ENCODE measurements at places on chromosomes 16 and 17. TPM values are rescaled to one million over a fixed set of nuclear protein-coding genes. Genes with fewer than 3 reads are reported as not detected.

- no peak for DNase-seq
Measured at GRCh38 chr17:83152745-83153611, 73.6 kb downstream of the METRNL start.

GRCh38 chr17:30210901-30211300, 24.6 kb downstream of the SLC6A4 start:
- no peak for DNase-seq

The OTOA gene
- 0.04 TPM for polyA plus RNA-seq

The TBC1D3D gene
- 2.0 TPM for polyA plus RNA-seq

- no peak for DNase-seq
Measured at GRCh38 chr17:79388556-79389295, 222.1 kb downstream of the RBFOX3 start.

- no peak for DNase-seq
Measured at GRCh38 chr16:88366032-88366703, 16.6 kb upstream of the ZNF469 start.

The HOXB8 gene
- polyA plus RNA-seq = not detected

- no peak for DNase-seq
Measured at GRCh38 chr16:50451951-50452508, 83.2 kb upstream of the BRD7 start.

The ZNF267 gene
- polyA plus RNA-seq = 3.5 TPM

The CLEC10A gene
- not detected for polyA plus RNA-seq

DNA sequence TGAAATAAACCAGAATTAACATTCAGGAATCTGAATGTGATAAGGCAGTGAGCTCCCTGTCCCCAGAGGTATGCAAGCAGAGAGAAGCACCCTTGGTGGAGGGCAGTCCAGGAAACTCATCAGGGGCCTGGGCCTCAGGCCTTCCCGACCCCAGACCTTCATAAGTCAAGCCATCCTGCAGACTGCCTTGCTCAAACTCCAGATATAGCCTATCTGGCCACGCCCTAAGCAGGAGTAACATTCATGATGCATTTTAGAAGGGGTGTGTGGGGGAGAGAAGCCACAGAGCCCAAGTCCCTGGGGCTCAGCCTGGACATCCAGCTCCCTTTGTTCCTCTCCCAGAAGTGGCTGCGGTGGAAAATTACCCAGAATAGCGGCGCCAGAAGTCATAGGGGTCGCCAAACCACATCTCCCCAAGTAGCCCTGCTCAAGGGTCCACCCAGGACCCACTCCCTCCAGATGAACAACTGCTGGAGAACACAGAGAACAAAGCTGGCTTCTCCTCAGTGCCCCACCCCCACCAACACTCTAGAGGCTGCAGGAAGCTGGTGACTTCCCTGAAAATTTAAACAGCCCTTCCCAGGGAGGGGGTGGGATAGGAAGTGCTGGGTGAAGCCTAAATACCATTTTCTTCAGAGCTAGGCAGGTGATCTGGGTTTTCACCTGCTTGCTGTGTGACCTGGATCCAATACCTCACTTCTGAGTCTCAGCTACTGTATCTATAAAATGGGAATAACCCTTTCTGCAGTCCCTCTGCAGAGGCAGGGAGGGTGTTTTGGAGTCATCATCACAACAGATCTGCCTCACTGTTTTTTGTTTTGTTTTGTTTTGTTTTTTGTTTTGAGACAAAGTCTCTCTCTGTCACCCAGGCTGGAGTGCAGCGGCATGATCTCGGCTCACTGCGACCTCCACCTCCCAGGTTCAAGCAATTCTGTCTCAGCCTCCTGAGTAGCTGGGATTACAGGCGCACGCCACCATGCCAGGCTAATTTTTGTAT, 1.5 kb upstream of the SREBF1 start:
- DNase-seq = no peak

Data from BJ (cell line).